ENCODE measurements at places on chromosomes 6 and 20.

DNA sequence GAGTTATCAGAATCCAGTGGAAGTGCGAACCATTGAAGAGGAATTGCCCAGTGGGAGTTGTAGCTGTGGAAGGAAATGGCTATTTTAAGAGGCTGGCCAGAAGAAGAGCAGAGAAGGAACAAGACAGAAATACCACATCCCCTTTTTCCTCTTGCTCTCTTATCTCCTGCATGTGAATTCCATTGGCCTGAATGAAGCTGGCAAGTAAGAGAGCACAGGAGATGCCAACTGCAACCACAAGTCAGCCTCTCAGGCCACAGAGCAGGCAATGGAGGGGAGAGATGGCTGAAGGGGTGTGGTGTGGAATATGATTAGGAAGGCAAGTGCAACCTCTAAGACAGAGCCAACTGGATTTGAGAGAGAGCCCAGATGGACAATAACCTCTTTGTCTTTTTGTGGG lies 362.7 kb upstream of the IMPG1 start:
- no peak for DNase-seq

- DNase-seq: no peak
These were observed 31.1 kb upstream of the SLC35D3 start for GRCh38 chr6:136890986-136891385.

DNA sequence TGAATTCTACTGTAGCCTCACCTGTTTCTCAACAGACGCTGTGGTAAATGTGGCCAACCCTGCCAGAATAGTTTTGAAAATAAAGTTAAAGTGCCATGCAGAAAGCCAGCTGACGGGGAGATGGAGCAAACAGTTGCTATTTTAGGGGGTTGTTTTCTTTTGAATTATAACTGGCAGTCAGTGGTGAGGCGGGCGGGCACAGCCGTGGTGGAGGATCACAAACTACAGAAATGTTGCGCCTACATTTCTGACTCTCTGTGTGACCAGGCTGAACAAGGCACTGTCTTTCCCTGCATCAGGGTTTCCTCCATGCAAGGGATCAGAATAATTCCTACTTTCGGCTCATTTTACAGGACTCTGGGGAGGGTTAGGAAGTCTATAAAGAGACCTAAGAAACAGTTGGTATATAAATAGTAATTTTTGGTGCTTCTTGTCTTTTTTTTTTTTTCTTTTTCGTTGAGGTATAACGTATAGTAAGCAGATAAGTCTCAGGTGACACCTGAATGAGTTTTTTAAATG lies 17.2 kb downstream of the CHMP4B start:
- DNase-seq: no peak

DNA sequence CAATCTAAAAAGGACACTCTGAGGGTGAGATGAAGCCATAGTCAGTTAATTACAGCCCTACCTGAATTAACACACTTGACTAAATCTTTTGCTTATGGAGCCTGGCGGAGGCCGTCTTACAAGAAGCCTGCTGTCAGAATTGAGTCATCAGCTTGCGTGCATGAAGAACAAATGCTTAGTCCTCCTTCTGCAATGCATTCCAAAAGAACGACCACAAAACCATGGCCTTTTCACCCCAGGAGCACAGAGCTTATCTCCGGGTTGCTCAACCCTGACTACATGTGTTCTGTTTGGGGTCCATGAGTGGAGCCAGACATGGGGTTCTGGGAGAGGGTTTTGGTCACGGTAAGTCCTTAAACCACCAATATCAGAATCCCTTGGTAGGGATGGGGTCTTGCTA lies 318.1 kb downstream of the CLIC5 start:
- DNase-seq: no peak

DNA sequence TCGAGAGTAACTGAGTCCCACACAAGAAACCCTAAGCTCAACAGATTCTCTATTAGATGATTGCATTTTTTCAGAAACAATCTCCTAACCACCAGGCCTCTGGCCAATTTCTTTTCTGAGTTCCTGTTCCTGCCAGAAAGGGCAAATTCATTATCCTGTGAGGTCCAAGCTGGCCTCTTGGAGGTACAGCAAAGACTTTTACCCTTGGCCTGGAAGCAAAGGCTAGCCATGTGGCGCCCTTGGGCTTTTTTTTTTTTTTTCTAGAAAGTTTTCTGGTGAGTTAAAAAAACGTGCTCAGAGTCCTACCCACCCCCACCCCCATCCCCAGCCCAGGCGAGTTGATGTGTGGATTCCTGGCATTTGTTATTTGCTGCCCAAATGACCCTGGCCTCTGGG lies 59.0 kb upstream of the EEF1A1 start:
- peak; percentile 12 for DNase-seq

GRCh38 chr6:76574746-76575145 lies 502.3 kb upstream of the IMPG1 start:
- DNase-seq: no peak

DNA sequence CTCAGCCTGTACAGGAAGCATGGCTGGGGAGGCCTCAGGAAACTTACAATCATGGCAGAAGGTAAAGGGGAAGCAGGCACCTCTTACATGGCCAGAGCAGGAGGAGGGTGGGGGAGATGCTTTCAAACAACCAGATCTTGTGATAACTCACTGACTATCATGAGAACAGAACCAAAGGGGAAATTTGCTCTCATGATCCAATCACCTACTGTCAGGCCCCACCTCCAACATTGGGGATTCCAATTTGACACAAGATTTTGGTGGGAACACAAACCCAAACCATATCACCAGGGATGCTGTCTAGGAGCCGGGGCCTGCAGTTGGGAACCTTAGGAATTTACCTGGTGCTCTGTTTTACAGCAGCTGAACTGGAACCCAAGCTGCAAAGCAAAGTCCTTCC lies 191.1 kb upstream of the CITED2 start:
- no peak for DNase-seq

- DNase-seq: peak; percentile 17
These were observed 8.8 kb upstream of the SRSF6 start for GRCh38 chr20:43448748-43449535.

- no peak for DNase-seq
These were observed 50.3 kb upstream of the FNDC1 start for GRCh38 chr6:159118924-159119323.

- DNase-seq: no peak
These were observed 7.4 kb upstream of the PNRC1 start for GRCh38 chr6:89073014-89073620.

GRCh38 chr6:141552031-141552430 lies 580.7 kb upstream of the GJE1 start:
- DNase-seq: no peak

DNA sequence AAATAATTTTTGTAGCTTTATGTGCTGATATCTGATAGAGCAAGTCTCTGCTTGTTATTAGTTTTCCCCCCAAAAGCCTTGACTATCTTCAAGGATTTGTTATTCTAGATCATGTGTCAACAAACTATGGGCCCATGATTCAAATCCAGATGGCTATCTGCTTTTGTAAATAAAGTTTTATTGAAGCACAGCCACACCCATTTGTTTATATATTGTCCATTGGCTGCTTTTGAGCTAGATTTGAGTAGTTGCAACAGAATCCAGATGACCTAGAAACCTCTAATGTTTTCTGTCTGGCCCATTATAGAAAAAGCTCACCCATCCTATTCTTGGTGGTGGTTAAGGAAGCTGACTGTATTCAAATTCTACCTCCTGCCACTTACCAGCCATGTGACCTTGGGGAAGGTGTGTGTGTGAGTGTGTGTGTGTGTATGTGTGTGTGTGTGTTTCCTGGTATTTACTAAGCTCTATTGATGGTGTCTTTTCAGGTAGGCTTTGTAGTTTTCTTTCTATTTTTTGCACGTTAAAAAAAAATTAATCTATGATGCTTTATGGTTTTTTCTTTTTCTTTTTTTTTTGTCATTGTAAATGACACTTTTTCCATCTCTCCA lies 1.3 kb upstream of the GTSF1L start:
- DNase-seq: no peak

- no peak for DNase-seq
These were observed 274.1 kb downstream of the TFAP2A start for GRCh38 chr6:10140824-10141223.

- no peak for DNase-seq
These were observed 149.2 kb downstream of the JARID2 start for GRCh38 chr6:15395087-15395486.

DNA sequence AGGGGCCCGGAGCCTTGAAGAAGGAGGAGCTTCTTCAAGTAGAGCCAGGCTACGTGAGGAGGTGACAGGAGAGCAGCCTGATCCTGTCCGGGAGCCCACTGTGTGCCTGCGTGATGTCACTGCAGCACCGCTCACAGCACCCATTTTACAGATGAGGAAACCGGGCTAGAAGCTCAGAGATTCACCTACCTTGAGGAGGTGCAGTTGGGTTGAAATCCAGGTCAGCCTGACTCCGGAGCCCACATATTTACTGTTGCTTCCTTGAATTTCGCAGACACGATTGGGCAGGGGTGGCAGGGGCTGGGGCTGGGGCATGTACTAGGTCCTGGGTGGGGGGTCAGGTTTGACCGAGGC lies 12.5 kb downstream of the VSTM2L start:
- DNase-seq: no peak

- no peak for DNase-seq
These were observed 143.2 kb downstream of the MCHR2 start for GRCh38 chr6:99850841-99851240.

DNA sequence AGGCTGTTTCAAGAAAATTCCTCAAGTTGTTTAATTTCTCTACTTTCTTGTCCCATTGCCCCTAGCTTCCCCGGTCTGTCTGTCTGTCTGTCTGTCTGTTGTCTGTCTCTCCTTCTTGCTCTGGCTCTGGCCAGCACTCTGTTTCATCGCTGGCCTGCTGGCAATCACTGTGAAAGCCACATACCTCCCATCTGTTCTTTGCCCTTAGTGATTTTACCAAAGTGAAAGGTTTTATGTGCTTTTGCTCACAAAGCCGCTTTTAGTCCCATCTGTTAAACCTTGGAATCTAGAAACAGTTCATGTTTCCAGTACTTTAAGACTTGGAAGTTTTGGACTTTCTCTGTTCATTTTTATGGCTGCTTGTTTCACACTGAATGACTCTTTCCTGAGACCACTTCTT lies 87.8 kb upstream of the EXOC2 start:
- no peak for DNase-seq

GRCh38 chr6:15327271-15327670 lies 81.4 kb downstream of the JARID2 start:
- peak; percentile 28 for DNase-seq

- DNase-seq: no peak
These were observed 4.8 kb upstream of the SRSF12 start for GRCh38 chr6:89122625-89123024.

- DNase-seq: no peak
These were observed 13.4 kb downstream of the GABRR2 start for GRCh38 chr6:89301586-89302194.

DNA sequence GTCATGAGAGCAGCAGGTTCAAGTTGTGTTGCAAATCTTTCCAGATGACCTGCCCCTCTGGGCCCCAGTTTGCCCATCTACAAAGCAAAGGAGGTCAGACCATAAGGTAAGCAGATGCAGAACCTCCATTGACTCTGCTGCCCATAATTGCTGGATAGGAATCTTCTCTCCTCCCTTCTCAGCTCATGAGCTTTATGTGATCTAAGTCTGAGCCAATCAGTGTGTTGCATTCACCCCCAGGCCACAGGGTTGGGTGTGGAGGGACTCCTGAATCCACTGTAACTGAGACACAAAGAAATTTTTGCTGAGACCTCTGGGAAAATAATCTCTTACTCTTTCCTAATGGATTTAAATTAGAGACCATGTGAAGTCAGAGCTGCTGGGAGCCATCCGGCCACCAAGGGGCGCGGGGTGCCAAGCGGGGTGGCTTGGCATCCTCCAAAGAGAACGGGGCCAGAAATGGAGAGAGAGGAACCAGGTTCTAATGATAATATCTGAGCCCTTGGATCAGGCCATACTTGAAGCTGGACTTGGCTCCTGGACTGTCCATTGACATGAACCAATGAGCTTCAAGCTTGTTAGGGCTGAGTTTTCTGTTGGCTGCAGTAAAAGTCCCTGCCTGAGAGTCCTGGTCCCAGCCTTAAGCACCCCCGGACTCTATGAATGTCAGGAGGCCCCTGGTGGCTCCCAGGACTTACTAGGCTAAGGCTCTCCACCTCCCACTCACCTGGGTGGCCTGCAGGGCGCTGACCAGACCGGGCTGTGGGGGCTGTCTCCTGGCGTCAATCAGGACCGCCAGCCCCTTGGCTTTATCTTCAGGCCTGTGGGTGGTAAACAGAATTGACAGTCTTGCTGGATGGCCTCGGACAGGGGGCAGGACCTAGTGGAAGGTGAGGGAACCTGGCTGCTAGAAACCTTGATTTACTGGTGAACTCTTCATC lies 32.8 kb downstream of the KIAA1755 start:
- no peak for DNase-seq
